Esophagus squamous epithelium (tissue), 5 donors: ENCODE measurements at places on chromosomes 12 and 14. TPM values are rescaled to one million over a fixed set of nuclear protein-coding genes. Genes with fewer than 3 reads are reported as not detected.

SP1 gene
- total RNA-seq = 78.4 TPM

ATL1 gene
- total RNA-seq = 3.3 TPM

- H3K4me1 ChIP-seq = no peaks in the 10 kb centered on the region
- no peak overlapping the region for H3K27ac ChIP-seq
- H3K27me3 ChIP-seq = no peaks in the 10 kb centered on the region
- no peaks in the 10 kb centered on the region for H3K36me3 ChIP-seq
- no peak for DNase-seq
- H3K4me3 ChIP-seq = no peak overlapping the region
These were observed 18.8 kb downstream of the GPR65 start for GRCh38 chr14:88023658-88024187.

- DNase-seq = no peak
- H3K4me3 ChIP-seq = no peak overlapping the region
- no peaks in the 10 kb centered on the region for H3K36me3 ChIP-seq
- no peak overlapping the region for H3K27ac ChIP-seq
- no peaks in the 10 kb centered on the region for H3K4me1 ChIP-seq
These were observed 798 bp downstream of the CCDC198 start for GRCh38 chr14:57492859-57493258.

- peaks cover 42% of the 10 kb centered on the region for H3K4me1 ChIP-seq
- no peaks in the 10 kb centered on the region for H3K36me3 ChIP-seq
- H3K27me3 ChIP-seq = no peaks in the 10 kb centered on the region
- H3K27ac ChIP-seq = peak overlapping the region; percentile 77
These were observed 64.4 kb downstream of the PPP1R36 start for GRCh38 chr14:64614166-64614565.

DNA sequence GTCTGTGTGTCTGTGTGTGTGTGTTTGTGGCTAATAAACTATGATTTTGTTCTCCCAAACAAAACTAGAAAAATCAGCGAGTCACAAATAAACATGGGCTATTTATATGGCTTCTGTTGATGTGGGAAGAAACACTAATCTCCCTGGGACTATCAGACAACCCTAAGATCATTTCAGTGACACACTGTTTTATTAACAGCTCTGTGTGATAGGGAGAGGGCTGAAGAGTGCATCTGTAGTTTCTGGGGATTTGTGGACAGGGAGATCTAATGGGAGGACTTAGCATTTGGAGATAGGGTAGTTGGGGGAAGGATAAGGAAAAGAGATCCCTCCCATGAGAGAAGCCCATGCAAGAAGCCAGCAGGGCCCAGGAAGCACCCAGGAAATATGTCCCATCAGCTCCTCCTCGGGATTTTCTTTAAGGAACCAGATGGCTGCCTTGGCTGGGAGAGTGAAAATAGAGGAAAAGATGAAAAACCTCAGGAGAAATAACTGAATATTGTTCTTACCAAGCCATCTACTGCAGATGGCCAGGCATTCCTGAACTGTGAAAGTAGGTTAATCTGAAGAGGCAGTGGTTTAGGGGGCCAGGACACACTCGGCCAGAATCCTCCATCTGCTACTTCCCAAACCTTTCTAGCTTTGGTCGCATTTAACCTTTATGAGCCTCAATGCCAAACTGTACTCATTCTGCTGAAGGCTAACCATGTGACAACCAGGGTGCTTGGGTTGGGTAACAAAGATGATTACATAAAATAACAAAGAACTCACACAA is 253.4 kb downstream of the BTG1 start:
- no peak overlapping the region for H3K27ac ChIP-seq
- no peaks in the 10 kb centered on the region for H3K36me3 ChIP-seq
- H3K4me3 ChIP-seq = no peak overlapping the region
- no peak for DNase-seq

GRCh38 chr14:63949696-63950095 is 96.9 kb downstream of the SYNE2 start:
- H3K27ac ChIP-seq = no peak overlapping the region
- peaks cover 6% of the 10 kb centered on the region for H3K36me3 ChIP-seq
- peaks cover 3% of the 10 kb centered on the region for H3K4me1 ChIP-seq
- H3K27me3 ChIP-seq = no peaks in the 10 kb centered on the region
- H3K4me3 ChIP-seq = no peak overlapping the region
- DNase-seq = no peak

- peaks cover 10% of the 10 kb centered on the region for H3K4me1 ChIP-seq
- H3K27ac ChIP-seq = peak overlapping the region; percentile 83
These were observed 834 bp downstream of the ARHGEF25 start for GRCh38 chr12:57611827-57612710.

GRCh38 chr12:63294327-63294632 is 143.3 kb upstream of the AVPR1A start:
- H3K27ac ChIP-seq = no peak overlapping the region
- no peaks in the 10 kb centered on the region for H3K4me1 ChIP-seq
- no peaks in the 10 kb centered on the region for H3K27me3 ChIP-seq

DNA sequence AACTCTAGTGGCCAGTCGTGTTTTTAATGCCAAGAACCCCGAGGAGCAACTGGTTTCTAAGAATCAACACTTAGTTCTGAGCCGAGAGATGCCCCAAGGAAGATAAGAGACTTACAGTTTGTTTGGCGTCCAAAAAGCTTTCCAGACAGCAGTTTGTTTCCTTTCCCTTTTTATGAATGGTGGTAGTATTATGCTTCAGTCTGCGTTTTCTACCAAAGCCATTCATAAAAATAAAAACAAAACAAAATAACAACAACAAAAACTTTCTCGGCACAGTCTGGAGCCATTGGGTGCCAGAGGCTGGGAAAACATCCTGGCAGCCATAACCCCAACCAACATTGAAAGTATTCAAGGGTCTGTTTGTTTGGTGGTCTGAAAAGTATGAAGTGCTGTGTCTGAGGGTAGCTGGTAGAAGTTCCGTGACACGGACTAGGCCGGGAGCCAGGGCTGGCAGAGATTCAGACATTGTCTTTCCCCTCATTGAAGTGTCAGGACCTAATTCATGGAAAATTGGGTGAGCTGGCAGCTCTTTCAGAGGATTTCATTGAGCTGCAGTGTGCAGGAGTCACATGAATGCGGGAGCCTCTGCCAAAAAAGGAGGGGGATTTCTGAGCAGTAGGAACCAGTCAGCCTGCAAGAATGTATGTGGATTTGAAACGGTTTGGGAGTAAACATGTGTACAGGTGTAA is 124.2 kb downstream of the HMGA2 start:
- H3K4me1 ChIP-seq = peaks cover 7% of the 10 kb centered on the region
- H3K4me3 ChIP-seq = no peak overlapping the region
- no peak overlapping the region for H3K27ac ChIP-seq
- no peaks in the 10 kb centered on the region for H3K27me3 ChIP-seq
- DNase-seq = no peak

DNA sequence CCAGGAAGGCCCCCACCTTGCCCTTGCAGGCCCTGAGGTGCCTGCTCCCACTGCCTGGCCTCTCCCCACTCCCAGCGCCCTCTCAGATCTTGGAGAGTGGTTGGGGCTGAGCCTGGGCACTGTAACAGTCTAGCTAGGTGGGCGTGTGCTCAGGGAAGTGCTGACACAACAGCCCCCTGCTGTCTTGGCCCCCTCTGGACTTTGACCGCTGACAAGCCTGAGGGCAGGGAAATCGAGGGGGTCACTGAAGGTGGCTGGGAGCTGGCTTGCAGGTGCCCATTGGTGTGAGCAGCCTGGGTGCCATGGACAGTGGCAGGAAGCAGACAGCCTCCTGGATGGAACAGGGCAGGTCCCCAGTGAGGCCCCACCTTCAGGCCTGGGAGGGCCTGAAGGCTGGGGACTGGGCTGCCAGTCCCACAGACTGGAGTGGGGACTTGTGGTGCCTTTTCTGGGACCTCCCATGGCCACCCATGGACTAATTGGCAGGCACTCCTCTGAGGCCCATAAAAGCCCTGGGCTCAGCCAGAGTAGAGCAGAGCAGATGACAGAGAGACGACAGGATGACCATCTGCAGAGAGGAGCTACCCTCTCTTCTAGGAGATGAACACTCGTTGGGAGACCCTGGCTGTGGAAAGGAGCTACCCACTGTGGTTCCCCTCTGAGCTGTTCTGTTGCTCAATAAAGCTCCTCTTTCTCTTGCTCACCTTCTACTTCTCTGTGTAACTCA is 158.6 kb upstream of the SLC38A2 start:
- DNase-seq = no peak
- no peak overlapping the region for H3K27ac ChIP-seq
- no peak overlapping the region for H3K4me3 ChIP-seq
- H3K27me3 ChIP-seq = no peaks in the 10 kb centered on the region

DNA sequence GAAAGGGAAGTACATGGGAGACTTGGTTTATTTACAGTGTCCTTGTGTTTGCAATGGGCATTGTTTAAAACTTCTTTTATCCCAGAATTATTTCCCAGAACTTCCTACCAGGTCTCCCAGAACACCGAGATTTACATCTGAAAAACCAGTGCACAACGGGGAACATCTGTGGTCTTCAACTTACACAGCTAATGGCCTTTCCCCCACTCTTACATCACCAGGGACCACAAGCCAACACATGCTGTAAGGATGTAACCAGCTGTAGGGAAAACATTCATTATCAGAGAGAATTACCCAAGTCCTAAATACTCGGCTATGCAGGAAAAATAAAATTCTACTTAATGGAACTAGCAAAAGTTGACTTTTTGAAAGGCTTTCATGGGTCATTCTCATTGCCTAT is 267.6 kb downstream of the DUSP6 start:
- no peaks in the 10 kb centered on the region for H3K36me3 ChIP-seq
- peaks cover 16% of the 10 kb centered on the region for H3K4me1 ChIP-seq
- DNase-seq = no peak
- no peak overlapping the region for H3K4me3 ChIP-seq
- no peak overlapping the region for H3K27ac ChIP-seq
- H3K27me3 ChIP-seq = no peaks in the 10 kb centered on the region

INF2 gene
- total RNA-seq = 38.0 TPM

GRCh38 chr12:91009319-91009950 is 4.7 kb upstream of the EPYC start:
- no peak overlapping the region for H3K27ac ChIP-seq
- H3K36me3 ChIP-seq = no peaks in the 10 kb centered on the region
- no peak for DNase-seq
- H3K27me3 ChIP-seq = no peaks in the 10 kb centered on the region

DNA sequence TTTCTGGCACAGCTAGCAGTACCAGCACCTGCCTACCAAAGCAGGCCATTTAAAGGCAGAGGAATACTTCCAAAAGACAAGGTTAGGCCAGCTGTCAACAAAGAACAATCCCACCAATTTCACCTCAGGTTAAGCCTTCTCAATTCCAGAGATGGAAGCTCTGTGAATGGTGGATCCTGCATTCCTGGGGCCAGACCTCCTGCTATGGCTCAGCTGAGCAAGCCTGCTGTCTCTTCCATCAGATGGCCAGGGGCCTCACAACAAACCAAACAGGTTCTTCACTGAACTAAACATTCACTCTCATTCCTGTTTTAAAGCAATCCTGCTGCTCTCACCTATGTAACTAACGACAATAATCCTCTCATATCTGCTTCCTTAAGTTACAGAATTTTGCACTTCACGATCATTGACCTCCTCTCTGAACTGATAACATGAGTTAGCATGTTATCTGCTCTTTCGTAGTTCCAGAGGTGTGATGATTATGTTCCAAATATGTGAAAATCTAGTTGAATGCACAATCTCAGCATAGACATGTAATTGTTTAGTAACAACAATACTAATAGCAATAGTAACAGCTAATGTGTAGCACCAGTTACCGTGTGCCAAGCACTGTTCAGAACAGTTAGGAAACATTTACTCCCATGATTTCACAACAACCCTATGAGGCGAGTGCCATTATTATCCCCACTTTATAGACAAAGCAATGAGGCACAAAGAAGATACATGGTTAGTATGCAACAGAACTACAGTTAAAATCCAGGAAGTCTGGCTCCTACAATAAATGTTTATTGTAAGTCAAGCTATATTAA is 73.2 kb downstream of the SLC2A13 start:
- H3K4me1 ChIP-seq = no peaks in the 10 kb centered on the region
- H3K27me3 ChIP-seq = no peaks in the 10 kb centered on the region
- H3K27ac ChIP-seq = no peak overlapping the region
- no peak overlapping the region for H3K4me3 ChIP-seq
- H3K36me3 ChIP-seq = no peaks in the 10 kb centered on the region

DNA sequence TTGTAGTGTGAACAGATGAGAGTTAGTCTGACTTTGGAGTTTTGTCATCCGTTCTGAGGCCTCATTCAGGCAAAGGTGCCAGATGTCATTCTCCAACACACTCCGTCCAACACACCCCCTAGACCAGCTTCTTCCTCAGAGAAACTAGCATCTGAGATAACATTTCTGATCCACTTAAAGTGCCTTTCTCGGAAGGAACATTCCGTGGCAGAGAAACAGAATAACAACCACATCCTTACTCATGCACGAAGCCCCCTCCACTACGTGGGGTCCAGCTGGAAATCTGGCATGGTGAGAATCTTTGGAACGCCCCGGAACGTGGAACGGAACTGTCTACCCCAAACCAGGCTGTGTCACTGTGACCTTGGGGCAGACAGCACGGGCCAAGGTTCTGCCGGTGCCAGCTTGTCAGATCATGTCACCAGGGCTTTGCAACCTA is 17.0 kb upstream of the BCL7A start:
- H3K4me3 ChIP-seq = no peak overlapping the region
- no peak for DNase-seq
- H3K4me1 ChIP-seq = peaks cover 31% of the 10 kb centered on the region

TMEM132C gene
- total RNA-seq = 7.6 TPM

GRCh38 chr12:100472325-100472724 is 1.3 kb upstream of the NR1H4 start:
- H3K36me3 ChIP-seq = no peaks in the 10 kb centered on the region
- no peaks in the 10 kb centered on the region for H3K4me1 ChIP-seq
- no peaks in the 10 kb centered on the region for H3K27me3 ChIP-seq

HAL gene
- 0.27 TPM for total RNA-seq

DNA sequence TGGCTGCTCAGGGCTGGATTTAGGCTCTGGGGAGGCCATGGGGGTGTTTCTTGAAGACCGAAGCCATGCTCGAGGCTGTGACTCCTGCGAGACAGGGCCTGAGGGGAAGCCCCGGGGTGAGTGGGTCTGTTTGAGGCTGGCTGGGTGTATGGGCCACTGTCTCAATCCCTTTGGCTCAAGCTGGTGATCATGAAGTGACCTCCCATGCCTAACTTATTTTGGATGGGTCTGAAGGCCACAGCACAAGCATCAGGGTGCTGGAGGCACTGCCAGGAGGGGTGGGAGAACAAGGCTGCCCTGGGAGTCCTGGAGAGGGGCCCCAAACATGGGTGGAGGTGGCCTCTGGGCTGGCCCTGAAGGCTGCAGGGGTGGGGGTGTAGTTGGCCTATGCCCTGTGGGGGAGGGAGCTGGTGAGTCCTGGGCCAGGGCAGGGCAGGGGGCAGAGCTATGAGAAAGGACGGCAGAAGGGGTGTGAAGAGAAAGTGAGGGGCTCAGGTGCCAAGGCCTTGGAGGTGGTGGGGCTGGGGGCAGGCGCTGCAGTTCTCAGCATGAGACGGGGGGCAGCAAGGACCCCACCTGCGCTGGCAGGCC is 100.9 kb downstream of the KIF26A start:
- no peak for DNase-seq
- no peak overlapping the region for H3K4me3 ChIP-seq

INSM2 gene
- total RNA-seq = not detected

C12orf50 gene
- total RNA-seq = not detected

GPR132 gene
- total RNA-seq = 1.3 TPM

KRT6C gene
- total RNA-seq = 99.0 TPM
